ENCODE measurements at places on chromosomes 2 and 18.

GRCh38 chr2:145846982-145847381 lies 1327.1 kb upstream of the ZEB2 start:
- DNase-seq, result no peak

DNA sequence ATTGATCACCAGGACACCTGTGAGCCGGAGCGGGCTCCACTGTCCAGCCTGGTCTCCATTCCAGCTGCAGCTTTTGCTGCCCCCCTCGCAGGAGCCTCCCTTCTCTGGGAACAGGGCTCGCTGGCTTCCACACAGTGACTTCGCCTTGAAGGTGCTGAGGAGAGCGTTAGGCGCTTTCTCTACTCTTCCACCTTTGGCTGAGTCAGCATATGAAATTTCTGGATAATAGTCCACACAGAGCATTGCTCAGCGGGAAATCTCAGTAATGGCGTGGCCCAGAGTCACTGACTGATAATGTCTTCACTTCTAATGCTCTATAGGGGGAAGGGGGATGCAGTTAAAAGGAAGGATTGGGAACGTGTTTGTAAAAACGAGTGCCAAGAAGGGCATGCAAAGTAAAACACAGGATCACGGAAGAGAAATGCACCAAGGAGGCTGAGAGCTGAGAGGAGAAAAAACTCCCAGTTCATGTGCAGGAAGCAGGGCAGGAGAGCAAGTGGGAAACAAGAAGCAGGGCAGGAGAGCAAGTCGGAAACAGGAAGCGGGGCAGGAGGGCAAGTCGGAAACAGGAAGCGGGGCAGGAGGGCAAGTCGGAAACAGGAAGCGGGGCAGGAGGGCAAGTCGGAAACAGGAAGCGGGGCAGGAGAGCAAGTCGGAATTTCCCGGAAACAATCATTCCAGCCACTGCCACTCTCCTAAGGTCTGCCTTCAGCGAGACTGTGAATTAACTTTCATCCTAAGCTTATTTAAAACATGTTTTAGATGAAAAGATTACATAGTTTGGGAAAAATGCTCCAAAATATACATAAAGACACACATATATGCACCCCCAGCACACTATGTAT lies 77.7 kb downstream of the MYT1L start:
- DNase-seq, result no peak

- no peak for DNase-seq
Observed at GRCh38 chr2:126846241-126846640, 52.4 kb upstream of the TEX51 start.

- DNase-seq, result no peak
Observed at GRCh38 chr2:74858281-74858680, 24.4 kb downstream of the HK2 start.

GRCh38 chr2:185700883-185701282 lies 37.7 kb upstream of the FSIP2 start:
- DNase-seq, result no peak
